ENCODE measurements at places on chromosomes 11 and 22. TPM values are rescaled to one million over a fixed set of nuclear protein-coding genes. Genes with fewer than 3 reads are reported as not detected.

DNA sequence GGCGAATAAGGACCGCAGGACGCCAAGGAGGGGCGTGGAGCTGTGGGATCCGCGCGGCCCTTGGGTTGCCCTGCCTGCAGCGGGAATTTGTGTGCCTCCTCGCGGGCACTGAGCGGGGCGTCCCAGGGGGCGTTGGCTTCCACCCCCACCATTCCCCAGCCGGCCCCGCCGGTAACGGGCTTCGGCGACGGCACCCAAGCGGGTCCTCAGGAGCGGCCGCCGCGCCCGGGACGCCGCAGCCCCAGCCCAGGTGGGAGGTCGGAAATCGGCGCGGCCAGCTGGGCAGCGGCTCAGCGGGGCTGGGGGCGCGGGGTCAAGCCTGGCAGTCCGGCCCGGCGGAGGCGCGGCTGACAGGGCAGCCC, 320 bp downstream of the CLTCL1 start:
- peaks cover 31% of the 10 kb centered on the region for H3K4me1 ChIP-seq
- peak overlapping the region; percentile 83 for H3K4me3 ChIP-seq
- H3K27ac ChIP-seq = no peak overlapping the region
- peaks cover 25% of the 10 kb centered on the region for H3K27me3 ChIP-seq

DNA sequence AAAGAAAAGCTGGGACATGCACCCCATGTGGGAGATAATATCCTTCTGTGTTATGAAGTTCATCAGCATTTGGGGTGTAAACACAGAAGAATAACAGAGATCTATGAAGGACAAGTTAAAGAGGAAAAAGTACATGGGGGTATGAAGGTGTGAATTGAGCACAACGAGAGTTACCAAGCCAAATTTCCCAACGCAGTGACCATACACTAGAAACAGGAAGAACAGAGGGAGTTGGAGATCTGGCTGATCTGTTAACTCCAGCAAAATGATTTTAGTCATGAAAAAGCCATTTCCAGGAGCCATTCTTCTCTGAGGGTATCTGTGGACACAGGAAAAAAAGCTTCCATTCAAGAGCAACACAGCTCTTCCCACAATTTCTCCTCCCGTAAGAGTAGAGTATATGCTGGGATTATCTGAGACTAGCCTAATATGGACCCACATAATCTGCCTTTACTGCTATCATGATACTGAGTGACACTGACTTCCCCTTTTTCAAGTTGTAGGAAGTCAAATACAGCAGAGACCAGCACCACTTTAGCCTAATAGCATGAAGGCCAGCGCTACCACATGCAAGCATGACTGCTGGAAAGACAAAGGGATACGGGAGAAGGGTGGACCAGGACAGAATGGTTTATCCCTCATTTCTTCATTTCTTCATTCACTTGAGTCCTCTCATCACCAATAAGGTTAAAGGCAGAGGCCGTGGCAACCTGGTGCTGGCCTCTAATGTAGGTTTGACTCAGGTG, 19.6 kb upstream of the OR8D2 start:
- H3K27ac ChIP-seq = no peak overlapping the region
- H3K4me3 ChIP-seq = no peak overlapping the region
- H3K36me3 ChIP-seq = no peaks in the 10 kb centered on the region
- no peaks in the 10 kb centered on the region for H3K27me3 ChIP-seq

DNA sequence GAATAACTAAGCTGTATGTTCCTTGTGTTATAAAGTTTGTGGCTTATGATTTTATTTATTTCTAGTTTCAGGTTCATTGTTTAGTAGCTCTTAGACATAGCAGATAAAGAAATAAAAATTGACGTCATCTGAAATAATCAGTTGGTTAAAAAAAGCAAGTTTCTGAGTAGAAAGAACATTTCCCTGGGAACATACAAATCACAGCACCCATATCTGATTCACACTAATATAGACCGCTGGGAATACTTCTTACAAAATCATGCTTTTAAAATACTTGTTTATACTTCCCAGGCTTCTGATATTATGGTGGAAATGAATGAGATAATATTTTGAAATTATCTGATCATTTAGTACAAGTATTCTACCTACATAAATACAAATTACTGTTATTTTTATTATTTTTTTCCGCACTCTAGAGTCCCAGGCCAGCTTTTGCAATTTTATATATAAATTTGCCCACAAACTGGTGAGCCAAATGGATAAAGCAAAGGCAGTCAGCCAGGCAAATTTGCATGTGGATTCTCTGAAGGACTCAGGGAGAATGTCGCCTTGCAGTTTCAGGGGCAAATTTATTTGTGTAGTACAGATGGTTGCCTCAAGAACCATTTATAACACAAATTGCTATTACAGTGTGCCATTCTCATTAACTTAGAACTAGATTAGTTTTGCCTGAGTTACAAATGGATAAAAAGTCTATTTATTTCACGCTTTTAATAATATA, 62.9 kb upstream of the SC5D start:
- no peak overlapping the region for H3K27ac ChIP-seq
- H3K4me3 ChIP-seq = no peak overlapping the region
- peaks cover 24% of the 10 kb centered on the region for H3K36me3 ChIP-seq

DNA sequence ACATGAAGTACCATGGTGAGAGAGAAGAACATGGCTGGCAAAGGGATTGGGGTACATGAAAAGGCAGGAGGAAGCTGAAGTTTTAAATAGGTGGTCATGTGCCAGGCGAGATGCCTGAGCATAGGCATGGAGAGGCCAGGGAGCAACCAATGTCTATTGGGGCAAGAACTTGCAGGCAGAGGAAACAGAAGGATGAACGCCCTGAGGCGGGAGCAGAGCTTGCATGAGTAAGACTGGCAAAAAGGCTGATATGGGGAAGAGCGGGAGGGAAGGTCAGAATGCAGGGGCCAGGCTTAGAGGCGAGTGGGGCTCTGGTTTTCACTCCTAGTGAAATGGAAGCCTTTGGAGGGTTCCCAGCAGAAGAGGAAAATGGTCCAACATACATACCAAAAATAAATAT, 52.5 kb upstream of the VSTM5 start:
- H3K27me3 ChIP-seq = peaks cover 8% of the 10 kb centered on the region
- no peak for DNase-seq
- no peak overlapping the region for H3K27ac ChIP-seq
- no peak overlapping the region for H3K4me3 ChIP-seq
- peaks cover 5% of the 10 kb centered on the region for H3K4me1 ChIP-seq

GRCh38 chr11:100766764-100767163, 79.7 kb downstream of the ARHGAP42 start:
- DNase-seq = no peak
- no peak overlapping the region for H3K4me3 ChIP-seq
- no peaks in the 10 kb centered on the region for H3K27me3 ChIP-seq

GRCh38 chr22:29214232-29214631, 8.5 kb downstream of the EMID1 start:
- H3K36me3 ChIP-seq = no peaks in the 10 kb centered on the region
- H3K27me3 ChIP-seq = no peaks in the 10 kb centered on the region
- H3K4me3 ChIP-seq = no peak overlapping the region
- no peak overlapping the region for H3K27ac ChIP-seq
- peaks cover 20% of the 10 kb centered on the region for H3K4me1 ChIP-seq
- DNase-seq = no peak

GRCh38 chr22:47201186-47201995, 438.9 kb downstream of the TBC1D22A start:
- no peak overlapping the region for H3K27ac ChIP-seq
- H3K27me3 ChIP-seq = no peaks in the 10 kb centered on the region
- no peak overlapping the region for H3K4me3 ChIP-seq
- H3K4me1 ChIP-seq = no peaks in the 10 kb centered on the region

DNA sequence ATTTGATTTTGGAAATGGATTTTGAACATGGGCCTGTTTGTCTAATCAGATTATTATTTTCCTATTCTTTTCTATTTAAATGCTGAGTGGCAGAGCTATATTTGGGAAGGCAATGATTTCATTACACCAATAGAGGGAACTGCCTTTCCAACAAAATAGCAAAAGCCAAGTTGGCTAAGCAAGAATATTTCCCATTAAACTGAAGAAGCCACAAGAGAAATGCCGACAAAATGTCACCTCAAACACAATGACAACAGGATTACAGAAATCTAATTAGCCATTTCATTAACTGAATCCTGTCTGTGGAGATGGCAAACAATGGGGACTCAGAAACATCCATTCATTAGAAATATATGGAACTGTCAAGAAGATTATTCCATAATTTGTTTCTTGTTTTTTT, 1593.1 kb upstream of the RAG2 start:
- peaks cover 58% of the 10 kb centered on the region for H3K36me3 ChIP-seq
- no peak for DNase-seq
- H3K4me3 ChIP-seq = no peak overlapping the region

DNA sequence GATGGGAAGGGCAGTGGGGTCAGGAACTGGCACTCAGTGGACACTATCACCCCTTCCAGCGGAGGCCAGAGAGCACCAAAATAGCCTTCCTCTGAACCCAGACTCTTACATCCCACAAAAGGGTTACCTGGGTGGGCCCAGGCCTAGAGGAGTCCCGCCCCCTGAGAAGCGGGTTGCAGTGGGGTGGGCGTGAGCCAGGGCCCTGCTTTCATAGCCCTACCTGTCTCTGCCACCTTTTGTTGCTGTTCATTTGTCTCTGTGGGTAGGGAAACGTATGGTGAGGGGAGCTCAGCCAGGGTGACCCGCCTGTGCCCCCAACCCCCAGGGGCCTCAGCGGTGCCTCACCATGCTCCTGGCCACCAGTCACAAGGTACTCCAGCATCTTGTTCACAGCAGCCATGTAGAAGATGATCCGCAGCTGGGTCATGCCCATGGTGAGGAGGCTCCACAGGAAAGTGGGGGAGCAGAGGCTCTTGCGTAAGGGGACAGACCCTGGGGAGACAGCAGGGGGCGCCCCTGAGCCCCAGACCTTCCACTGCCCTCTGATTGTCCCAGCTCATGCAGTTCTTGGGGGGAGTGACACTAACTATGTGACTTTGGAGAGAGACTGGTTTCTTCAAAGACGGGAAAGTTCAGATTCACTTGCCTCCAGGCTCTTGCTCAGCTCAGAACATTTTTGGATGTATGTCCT, 24.0 kb downstream of the SLC43A1 start:
- H3K27ac ChIP-seq = peak overlapping the region; percentile 53
- peaks cover 29% of the 10 kb centered on the region for H3K36me3 ChIP-seq
- DNase-seq = peak; percentile 78
- H3K27me3 ChIP-seq = no peaks in the 10 kb centered on the region

DNA sequence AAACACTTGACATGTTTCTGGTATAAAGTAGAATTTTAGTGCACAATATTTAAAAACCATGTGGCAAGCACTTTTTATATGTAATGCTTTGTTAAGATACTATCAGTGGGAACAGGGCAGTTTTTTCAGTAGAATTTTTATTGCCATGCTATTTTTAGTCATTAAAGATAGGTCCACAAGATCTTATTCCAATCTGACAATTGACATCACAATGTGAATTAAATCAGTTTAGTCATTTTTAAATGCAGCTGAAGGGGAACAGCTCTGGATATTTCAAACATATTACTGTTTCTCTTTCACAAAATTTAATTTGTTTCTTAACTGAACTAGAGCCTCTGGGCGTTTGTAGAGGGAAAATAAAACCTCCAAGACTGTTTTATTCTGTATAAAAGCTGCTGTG, 194.1 kb downstream of the MSANTD4 start:
- H3K4me3 ChIP-seq = no peak overlapping the region
- DNase-seq = no peak
- H3K27ac ChIP-seq = no peak overlapping the region
- H3K4me1 ChIP-seq = peaks cover 13% of the 10 kb centered on the region
- H3K36me3 ChIP-seq = no peaks in the 10 kb centered on the region

DNA sequence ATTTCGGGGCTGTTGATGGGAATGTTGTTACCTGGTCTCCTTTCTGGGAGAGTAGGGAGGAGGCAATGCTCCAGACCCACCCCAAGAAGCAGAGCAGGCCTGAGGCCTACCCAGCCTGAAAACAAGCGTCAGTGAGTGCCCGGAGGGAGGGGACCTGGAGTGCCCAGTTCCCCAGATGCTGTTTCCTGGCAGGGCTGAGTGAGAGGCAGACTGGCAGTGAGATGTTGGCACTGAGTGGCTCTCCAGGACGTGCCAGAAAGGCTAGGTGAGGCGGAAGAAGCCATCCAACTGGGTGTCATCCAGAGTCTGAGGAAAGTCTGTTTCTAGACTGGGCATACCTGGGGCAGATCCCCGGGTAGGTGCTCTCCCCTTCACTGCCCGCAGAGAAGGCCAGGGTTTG, 1.3 kb downstream of the POU2F3 start:
- no peak overlapping the region for H3K27ac ChIP-seq
- peaks cover 35% of the 10 kb centered on the region for H3K4me1 ChIP-seq
- peaks cover 73% of the 10 kb centered on the region for H3K27me3 ChIP-seq
- no peak for DNase-seq
- H3K4me3 ChIP-seq = no peak overlapping the region
- no peaks in the 10 kb centered on the region for H3K36me3 ChIP-seq

GRCh38 chr11:134734141-134734845, 322.3 kb upstream of the B3GAT1 start:
- DNase-seq = no peak
- H3K27ac ChIP-seq = no peak overlapping the region
- H3K27me3 ChIP-seq = peaks cover 16% of the 10 kb centered on the region
- H3K36me3 ChIP-seq = no peaks in the 10 kb centered on the region

GRCh38 chr11:100980156-100980555, 149.5 kb downstream of the PGR start:
- peaks cover 33% of the 10 kb centered on the region for H3K36me3 ChIP-seq
- no peak overlapping the region for H3K27ac ChIP-seq
- H3K27me3 ChIP-seq = peaks cover 49% of the 10 kb centered on the region
- no peak for DNase-seq
- peaks cover 18% of the 10 kb centered on the region for H3K4me1 ChIP-seq
- no peak overlapping the region for H3K4me3 ChIP-seq

- peaks cover 19% of the 10 kb centered on the region for H3K4me1 ChIP-seq
- H3K27ac ChIP-seq = peak overlapping the region; percentile 84
Observed at GRCh38 chr11:104163100-104164027, 583 bp downstream of the PDGFD start.

DNA sequence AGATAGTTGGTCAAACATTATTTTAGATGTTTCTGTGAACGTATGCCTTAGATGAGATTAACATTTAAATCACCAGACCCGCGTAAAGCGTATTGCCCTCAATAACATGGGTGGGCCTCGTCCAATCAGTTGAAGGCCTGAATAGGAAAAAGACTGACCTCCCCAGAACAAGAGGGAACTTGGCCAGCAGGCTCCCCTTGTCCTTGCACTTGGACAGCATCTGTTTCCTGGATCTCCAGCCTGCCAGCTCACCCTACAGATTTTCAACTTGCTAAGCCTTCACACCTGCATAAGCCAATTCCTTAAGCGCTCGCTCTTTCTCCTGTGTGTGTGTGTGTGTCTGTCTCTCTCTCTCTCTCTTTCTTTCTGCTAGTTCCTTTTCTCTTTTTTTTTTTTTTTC, 8.2 kb downstream of the TOM1 start:
- peaks cover 19% of the 10 kb centered on the region for H3K4me1 ChIP-seq
- H3K36me3 ChIP-seq = no peaks in the 10 kb centered on the region
- no peaks in the 10 kb centered on the region for H3K27me3 ChIP-seq
- no peak overlapping the region for H3K4me3 ChIP-seq
- no peak overlapping the region for H3K27ac ChIP-seq
- no peak for DNase-seq

The PKDREJ gene
- total RNA-seq = 0.07 TPM

The MMP27 gene
- total RNA-seq = not detected

The POU2AF3 gene
- 2.7 TPM for total RNA-seq

The C22orf31 gene
- not detected for total RNA-seq

The HEPHL1 gene
- 0.13 TPM for total RNA-seq

The TUB gene
- 32.1 TPM for total RNA-seq

The APOA1 gene
- 4.4 TPM for total RNA-seq

The ANKRD42 gene
- 5.8 TPM for total RNA-seq

The TLCD5 gene
- total RNA-seq = 8.2 TPM
